ENCODE measurements at places on chromosomes 4 and X.

DNA sequence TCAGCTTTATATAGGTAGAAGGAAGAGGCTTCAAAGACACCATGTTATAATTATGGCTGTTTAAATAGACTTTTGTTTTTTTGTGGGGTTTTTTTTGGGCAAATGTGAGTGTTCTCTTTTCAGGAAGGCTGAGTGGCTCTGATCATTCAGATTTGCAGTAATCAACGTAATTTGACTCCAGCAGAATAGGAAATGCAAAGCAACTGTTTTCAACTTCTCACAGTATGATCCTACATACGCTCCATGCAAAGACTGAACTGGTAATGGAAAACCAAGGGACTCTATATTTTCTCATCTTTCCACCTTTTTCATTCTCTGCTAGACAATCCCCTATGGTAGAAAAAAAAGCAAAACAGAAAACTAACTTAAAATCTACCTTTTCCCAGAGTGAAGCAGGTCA is 10.8 kb downstream of the ADH1B start:
- no peak for DNase-seq

- DNase-seq = no peak
These were observed 103.9 kb downstream of the GLUD2 start for GRCh38 chrX:121151293-121151692.

- no peak for DNase-seq
These were observed 674 bp upstream of the IL15 start for GRCh38 chr4:141635736-141636081.

DNA sequence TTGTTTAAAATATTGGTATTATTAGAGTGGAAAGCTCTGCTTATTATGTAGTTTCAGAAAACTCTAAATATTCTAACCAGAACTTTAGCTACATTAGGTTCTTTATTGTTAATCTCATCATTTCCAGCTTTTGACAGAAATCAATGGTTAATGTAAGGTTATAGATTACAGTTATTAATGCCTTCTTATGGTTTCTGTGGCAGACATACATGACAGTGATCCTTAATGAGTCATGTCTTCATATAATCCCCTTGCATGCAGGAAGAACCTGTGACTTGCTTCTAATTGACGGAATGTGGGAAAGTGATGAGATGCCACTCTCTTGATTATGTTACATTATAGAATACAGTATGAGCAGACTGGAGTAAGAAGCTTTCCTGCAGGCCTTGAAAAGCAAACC is 23.5 kb downstream of the KLHL8 start:
- DNase-seq = no peak

GRCh38 chr4:157521906-157522305 is 301.4 kb downstream of the GRIA2 start:
- no peak for DNase-seq

All from posterior vena cava (tissue), 2 donors.